ENCODE measurements at places on chromosomes 16 and 17. TPM values are rescaled to one million over a fixed set of nuclear protein-coding genes. Genes with fewer than 3 reads are reported as not detected.

DNA sequence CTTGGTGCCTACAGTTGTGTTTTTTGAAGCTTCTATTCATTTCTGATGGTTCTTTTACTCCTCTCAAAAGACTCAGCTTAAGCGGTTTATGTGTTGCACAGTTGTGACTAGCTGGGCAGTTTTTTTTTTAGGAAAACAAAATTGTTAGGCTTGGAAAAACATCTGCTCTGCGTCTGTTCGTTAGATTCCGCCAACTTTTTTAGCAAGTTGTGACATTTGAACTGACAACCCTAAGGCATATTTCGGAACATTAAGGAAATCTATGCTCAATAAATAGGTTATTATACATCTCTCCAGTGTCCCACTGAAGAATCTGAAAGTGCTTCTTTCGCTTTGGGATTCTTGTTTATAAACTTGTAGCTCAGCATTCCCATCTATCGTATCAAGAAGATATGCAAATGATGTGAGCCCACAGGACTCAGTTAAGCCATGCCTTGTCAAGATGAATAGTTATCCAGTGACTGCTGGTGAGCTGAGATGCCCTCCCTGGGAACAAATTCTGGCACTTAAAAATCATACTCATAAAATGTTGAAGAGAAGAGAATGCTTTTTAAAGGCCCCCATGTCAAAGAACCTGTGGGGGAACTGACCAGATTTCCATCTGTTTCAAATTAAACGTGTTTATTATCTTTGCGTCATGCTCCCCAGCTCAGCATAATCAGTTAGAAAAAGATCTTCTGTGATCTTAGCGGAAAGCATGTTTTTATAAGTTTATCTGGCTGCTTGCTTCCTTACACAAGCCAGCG is 109.0 kb upstream of the FAM20A start:
- peaks cover 27% of the 10 kb centered on the region for H3K27me3 ChIP-seq
- no peak for DNase-seq
- no peak overlapping the region for H3K27ac ChIP-seq
- H3K36me3 ChIP-seq: no peaks in the 10 kb centered on the region
- H3K4me1 ChIP-seq: peaks cover 3% of the 10 kb centered on the region

DNA sequence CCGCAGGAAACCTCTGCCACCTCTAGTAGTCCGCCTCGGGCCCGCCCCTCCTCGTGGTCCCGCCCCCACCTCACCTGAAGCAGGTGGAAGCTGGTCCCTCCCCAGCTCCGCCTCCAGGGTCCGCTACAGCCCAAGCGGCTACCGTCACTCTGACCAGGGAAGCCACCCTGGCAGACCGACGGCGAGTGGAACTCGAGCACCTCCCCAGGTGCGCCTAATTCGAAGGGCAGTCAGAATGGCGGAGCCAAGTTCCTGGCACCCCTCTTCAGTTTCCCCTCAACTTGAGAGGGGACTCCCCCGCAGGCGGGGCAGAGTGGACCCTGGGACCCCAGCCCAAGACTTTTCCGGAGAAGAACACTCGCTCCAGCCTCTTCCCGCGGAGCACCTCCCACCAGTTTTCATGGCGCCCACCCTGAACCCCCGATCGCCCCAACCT is 507 bp downstream of the FHOD1 start:
- H3K27ac ChIP-seq: peak overlapping the region; percentile 96
- H3K4me3 ChIP-seq: peak overlapping the region; percentile 85
- H3K27me3 ChIP-seq: peaks cover 34% of the 10 kb centered on the region

DNA sequence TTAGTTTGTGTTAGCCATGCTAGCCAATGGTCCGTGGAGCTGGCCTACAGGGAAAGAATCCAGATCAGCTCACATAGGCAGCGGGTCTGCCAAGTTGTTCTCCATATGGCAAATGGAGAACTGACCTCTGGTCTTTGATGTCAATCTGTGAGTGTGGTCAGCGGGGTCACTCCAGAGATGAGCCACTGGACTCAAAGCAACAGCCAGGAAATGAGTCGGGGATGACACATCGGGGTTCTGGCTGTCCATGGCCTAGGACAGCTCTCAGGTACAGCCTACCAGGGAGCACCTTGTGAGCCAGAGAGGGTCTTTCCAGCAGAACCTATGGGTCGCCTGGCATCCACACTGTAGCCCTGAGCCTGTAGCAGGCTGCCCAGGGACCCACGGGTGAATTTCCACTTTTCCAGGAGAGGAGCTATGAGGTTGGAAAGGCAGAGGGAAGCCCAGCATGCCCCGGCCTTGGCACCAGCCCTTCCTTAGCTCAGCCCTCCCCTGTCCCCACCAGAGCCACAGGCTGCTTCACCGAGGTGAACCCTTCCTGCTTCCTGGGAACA is 203.0 kb upstream of the TNRC6C start:
- peaks cover 3% of the 10 kb centered on the region for H3K27me3 ChIP-seq
- no peak overlapping the region for H3K27ac ChIP-seq
- no peaks in the 10 kb centered on the region for H3K4me1 ChIP-seq
- H3K36me3 ChIP-seq: no peaks in the 10 kb centered on the region

- H3K27ac ChIP-seq: no peak overlapping the region
- no peaks in the 10 kb centered on the region for H3K36me3 ChIP-seq
- DNase-seq: no peak
- H3K27me3 ChIP-seq: peaks cover 3% of the 10 kb centered on the region
- H3K4me1 ChIP-seq: no peaks in the 10 kb centered on the region
These were observed 359.9 kb upstream of the XYLT1 start for GRCh38 chr16:17830651-17831050.

GRCh38 chr17:55794725-55795482 is 44.1 kb downstream of the PCTP start:
- no peak overlapping the region for H3K4me3 ChIP-seq
- H3K27ac ChIP-seq: no peak overlapping the region
- H3K4me1 ChIP-seq: peaks cover 6% of the 10 kb centered on the region
- no peaks in the 10 kb centered on the region for H3K27me3 ChIP-seq

- no peak overlapping the region for H3K27ac ChIP-seq
- no peaks in the 10 kb centered on the region for H3K27me3 ChIP-seq
- no peak overlapping the region for H3K4me3 ChIP-seq
- no peak for DNase-seq
- no peaks in the 10 kb centered on the region for H3K4me1 ChIP-seq
These were observed 53.1 kb downstream of the VPS53 start for GRCh38 chr17:661509-661908.

GRCh38 chr16:9033125-9033830 is 58.2 kb upstream of the HAPSTR1 start:
- no peaks in the 10 kb centered on the region for H3K36me3 ChIP-seq
- DNase-seq: no peak

DNA sequence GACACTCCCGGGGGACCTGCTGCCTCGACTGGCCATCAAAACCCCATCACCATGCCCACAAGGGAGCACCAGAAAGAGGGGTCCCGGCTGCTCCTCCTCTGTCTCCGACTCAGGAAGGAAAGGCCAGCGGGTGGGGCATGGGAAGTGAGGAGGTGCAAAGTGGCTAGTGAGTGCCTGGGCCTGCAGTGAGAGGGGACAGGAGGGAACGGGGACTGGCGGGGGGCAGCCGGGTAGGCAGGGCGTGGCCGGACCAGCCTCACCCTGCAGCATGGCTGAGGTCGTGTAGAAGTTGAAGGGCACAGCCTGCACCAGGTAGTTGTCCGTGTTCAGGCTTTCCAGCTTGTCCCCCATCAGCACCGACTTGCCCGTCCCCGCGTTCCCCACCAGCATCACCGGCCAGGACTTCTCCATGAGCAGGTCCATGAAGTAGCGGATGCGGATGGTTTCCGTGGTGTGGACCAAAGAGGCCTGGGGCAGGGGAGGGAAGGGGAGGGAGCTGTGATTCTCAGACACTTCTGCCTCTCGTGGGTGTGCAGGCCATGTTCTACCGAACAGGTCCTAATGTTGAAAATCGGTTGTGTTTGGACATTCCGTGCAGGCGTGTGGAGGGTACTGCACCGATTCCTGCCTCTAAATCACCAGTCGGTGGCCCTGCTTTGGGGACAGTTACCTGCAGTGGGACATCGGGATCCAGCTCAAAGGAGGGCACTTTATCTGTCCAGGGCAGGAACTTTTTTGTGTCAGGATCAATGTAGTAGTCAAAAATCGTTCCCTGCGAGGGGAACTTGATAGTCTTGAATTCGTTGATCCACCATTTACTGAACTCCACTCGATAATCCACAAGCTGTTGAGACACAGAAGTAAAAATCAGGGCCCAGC is 91.7 kb downstream of the DNAH17 start:
- H3K36me3 ChIP-seq: no peaks in the 10 kb centered on the region
- H3K27ac ChIP-seq: no peak overlapping the region
- no peaks in the 10 kb centered on the region for H3K4me1 ChIP-seq

DNA sequence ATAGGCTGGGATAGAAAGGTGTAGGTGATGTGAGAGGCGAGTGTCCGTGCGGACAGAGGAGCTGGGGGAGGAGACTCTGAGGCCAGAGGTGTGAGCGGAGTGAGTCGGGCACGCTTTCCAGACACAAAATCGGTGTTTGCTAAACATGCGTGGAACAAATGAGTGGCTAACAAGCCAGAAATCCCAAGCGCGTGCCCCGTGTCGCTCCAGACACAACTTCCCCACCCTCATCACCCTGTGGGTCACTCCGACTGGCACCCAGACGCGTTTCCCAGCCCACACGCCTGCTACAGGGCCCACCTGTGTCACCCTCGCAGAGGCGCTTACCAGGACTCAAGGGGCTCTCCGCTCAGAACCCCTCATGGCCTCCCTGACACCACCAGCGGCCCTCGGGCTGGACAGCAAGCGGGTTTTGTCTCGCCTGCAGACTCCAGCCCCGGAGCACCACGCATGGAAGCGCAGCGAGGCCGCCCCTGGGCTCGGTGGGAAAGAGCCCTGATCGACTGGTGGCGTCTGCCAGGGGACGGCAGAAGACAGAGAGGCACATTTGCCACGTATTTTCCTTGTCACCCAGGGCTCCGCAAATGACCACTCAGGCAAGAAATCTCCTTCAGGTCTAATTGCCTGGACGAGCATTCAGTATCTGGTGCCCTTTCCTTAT is 6.0 kb upstream of the RPH3AL start:
- H3K36me3 ChIP-seq: peaks cover 13% of the 10 kb centered on the region
- H3K4me1 ChIP-seq: peaks cover 7% of the 10 kb centered on the region
- no peak for DNase-seq
- H3K4me3 ChIP-seq: no peak overlapping the region
- H3K27ac ChIP-seq: no peak overlapping the region

DNA sequence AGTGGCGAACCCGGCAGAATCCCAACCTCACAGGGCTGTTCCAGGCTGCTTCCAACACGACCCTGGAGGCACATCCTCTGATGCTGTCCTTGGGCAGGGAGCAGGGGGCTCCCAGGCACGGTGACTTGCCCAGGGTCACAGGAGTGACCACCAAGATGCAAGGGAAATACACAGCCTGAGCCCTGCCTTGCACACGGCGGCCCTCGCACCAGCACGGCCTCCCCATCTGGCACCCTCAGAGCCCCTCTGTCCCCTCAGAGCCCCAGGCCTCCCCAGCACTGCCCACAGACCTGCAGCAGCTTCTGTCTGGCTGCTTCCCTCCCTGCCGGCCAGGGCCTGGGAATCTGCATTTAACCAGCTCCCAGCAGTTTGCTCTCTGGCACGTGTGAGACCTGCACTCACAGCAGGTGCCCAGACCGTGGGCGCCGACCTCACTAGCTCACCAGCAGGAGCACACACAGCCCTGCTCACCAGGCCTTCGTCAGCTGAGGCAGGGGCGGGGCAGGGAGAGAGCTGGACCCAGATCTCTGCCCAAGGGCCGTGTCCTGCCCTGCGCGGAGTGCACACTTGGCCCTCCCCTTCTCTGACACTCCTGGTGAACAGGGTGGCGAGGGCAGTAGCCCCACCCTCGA is 29.7 kb upstream of the ZC3H18 start:
- peaks cover 24% of the 10 kb centered on the region for H3K36me3 ChIP-seq
- no peak for DNase-seq
- peaks cover 11% of the 10 kb centered on the region for H3K4me1 ChIP-seq
- H3K27me3 ChIP-seq: peaks cover 26% of the 10 kb centered on the region
- peak overlapping the region; percentile 56 for H3K27ac ChIP-seq
- H3K4me3 ChIP-seq: no peak overlapping the region

DNA sequence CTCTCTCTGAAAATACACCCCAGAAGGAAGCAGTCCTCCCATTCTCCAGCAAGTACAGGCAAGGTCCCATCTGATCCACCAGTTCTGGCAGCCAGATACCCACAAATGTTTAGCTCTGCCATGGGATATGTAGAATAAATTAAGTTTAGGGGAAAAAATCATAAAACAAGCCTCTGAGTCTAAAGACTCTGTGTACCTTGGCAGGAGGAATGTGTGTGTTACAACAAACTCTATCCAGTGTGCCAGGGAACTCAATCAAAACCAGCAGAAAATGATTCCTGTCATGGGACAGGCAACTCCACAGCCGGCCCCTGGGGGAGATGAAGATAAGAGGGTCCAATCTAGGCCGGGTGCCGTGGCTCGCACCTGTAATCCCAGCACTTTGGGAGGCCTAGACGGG is 73.4 kb downstream of the MRM3 start:
- peaks cover 1% of the 10 kb centered on the region for H3K4me1 ChIP-seq
- H3K27me3 ChIP-seq: no peaks in the 10 kb centered on the region
- no peak overlapping the region for H3K4me3 ChIP-seq
- H3K36me3 ChIP-seq: no peaks in the 10 kb centered on the region
- DNase-seq: no peak
- peak overlapping the region; percentile 16 for H3K27ac ChIP-seq

DNA sequence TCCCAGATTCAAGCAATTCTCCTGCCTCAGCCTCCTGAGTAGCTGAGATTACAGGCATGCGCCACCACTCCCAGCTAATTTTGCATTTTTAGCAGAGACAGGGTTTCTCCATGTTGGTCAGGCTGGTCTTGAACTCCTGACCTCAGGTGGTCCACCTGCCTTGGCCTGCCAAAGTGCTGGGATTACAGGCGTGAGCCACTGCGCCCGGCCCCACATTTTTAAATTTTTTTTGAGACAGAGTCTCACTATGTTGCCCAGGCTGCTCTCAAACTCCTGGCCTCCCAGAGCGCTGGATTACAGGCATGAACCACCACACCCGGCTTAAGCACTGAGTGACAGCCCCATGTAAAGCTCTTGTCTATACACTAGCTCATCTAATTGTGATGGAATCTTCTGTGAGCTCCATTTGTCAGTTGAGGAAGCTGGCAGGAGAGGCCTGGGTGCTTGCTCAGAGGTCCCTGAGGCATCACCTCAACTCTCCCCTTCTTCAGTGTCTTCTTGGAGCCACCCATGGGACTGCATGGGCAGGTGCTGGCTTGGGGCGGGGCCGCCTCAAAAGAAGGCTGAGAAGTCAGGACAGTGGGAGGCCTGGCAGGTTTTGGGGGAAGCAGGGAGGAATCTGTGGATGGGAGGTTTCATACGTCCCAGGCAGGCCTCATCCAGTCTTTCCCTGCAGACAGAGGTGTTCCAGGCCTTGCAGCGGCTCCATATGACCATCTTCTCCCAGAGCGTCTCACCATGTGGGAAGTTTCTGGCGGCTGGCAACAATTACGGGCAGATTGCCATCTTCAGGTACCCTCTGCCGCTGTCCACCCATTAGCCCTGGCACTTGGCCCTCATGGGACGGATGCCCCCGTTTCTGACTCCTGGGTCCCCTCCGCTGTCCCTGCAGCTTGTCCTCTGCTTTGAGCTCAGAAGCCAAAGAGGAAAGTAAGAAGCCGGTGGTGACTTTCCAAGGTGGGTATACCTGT is 1.5 kb downstream of the THOC6 start:
- H3K4me1 ChIP-seq: peaks cover 25% of the 10 kb centered on the region
- peak overlapping the region; percentile 26 for H3K4me3 ChIP-seq
- H3K27ac ChIP-seq: no peak overlapping the region
- no peak for DNase-seq
- peaks cover 5% of the 10 kb centered on the region for H3K27me3 ChIP-seq

Gene OTOP2
- not detected for total RNA-seq

Gene ZC3H7A
- total RNA-seq: 68.7 TPM
